ENCODE measurements at places on chromosomes 3 and 15.

GRCh38 chr15:81161160-81161673 is 27.1 kb downstream of the CFAP161 start:
- DNase-seq: no peak

DNA sequence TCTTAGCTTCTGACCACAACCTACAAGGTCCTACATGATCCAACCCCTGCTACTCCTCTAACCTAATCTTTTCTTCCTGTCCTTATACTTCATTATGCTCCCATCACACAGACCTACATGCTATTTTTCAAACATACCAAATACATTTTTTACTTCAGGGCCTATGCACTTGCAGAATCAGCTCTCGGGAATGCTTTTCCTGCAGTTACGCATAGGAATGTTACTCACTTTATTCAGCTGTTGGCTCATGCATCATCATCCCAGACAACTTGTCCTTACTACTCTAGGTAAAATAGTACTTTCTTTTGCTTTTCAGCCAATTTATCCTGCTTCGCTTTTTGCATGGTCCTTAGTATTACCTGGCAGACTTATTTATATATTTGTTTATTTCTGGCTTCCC is 105.6 kb downstream of the OXSM start:
- DNase-seq: no peak

- no peak for DNase-seq
These were observed 227.2 kb upstream of the TBL1XR1 start for GRCh38 chr3:177424521-177424920.

DNA sequence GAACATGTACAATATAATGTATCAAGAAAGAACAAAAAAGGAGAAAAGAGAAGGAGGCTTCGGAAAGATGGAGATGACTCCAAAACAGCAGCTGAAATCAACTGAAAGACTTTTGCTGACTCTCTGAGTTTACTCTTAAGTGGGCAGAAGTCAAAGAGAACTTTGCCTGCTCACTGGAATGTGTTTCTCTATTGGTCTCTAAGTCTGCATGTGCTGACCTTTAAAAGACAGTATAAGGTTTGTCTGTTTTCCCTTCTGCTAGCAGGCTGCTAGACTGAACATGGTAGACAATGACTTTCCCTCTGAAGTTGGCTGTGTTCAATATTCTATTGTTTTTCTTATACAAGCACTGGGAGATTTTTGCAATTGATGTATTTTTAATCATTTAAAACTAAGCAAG is 7.2 kb upstream of the MAP4 start:
- no peak for DNase-seq

DNA sequence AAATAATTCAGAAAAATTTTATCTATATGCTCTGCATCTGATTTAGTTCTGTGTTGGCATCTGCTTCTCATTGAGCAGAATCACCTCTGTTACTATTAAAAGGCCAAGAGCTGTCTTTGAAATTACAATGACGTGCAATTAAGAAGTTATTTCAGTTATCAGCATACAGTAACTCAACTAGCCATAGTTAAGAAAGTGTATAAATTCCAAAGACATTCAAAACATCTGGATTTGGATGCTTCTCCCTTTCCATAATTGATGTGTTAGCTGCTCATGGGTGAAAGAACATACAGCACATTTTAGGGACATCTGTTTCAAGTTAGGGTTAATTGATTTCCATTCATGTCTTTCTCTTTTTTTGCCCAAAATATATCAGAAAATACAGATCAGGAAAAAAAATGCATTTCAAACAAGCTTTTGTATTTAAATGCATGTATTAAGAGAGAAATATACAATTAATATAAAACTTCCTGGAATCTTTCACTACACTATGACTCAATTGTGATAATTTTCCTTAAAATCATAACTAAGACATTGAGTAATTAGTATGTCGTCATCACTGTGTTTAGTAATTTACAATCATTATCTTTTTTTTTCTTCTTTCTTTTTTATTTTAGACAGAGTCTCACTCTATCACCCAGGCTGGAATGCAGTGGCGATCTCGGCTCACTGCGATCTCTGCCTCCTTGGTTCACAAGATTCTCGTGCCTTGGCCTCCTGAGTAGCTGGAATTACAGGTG is 82.7 kb upstream of the MBNL1 start:
- no peak for DNase-seq

DNA sequence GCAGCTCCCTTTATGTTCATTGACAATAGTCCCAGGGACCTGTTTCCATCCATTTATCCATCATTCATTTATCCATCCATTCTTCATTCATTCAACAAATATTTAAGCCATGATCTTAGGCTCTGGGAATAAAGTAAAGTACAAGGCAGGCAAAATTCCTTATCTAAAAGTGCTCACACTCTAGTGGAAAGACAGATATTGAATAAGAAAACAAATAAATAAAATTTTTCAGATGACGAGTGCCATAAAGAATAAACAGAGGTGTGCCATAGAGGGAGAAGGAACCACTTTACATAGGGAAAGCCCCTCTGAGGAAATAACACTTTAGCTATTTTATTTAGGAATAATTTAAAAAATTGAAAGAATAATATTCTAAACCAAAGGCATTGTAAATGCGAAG is 76.2 kb downstream of the COL8A1 start:
- DNase-seq: no peak

- no peak for DNase-seq
These were observed 55.2 kb upstream of the KCNH8 start for GRCh38 chr3:19093084-19093483.

- no peak for DNase-seq
These were observed 233.3 kb upstream of the NR2E3 start for GRCh38 chr15:71577071-71577470.

- DNase-seq: no peak
These were observed 556 bp downstream of the USP19 start for GRCh38 chr3:49120096-49120437.

GRCh38 chr15:100528833-100529428 is at the start of gene CERS3:
Gene CERS3 (minus strand): TSS chr15:100528950. CDS start chr15:100501849, 27,101 bp downstream.
- no peak for DNase-seq

DNA sequence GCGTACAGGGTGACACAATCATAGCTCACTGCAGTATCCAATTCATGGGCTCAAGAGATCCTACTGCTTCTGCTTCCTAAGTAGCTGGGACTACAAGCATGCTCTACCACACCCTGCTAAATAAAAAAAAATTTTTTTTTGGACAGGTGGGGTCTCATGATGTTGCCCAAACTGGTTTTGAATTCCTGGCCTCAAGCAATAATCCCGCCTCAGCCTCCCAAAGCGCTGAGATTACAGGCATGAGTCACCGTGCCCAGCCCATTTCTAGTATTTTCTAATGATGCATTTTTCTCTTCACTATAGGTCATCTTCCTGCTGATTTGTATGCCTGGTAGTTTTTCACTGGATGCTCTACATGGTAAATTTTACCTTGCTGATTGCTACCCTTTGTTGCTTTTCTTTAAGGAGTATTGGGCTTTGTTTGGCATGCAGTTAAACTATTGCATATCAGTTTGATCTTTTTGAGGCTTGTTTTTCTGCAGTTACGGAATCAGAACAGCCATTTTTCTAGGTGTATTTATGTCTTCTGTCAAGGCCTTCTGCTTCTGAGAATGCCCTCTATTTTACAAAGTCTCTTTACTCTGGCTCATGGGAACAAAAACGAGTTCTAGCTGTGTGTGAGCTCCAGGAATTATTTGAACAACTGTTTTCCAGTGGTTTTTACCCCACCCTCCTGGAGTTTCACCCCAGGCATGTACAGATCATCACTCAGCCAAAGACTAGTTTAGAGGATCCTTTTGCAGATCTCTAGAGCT is 14.2 kb upstream of the NPTN start:
- DNase-seq: no peak

DNA sequence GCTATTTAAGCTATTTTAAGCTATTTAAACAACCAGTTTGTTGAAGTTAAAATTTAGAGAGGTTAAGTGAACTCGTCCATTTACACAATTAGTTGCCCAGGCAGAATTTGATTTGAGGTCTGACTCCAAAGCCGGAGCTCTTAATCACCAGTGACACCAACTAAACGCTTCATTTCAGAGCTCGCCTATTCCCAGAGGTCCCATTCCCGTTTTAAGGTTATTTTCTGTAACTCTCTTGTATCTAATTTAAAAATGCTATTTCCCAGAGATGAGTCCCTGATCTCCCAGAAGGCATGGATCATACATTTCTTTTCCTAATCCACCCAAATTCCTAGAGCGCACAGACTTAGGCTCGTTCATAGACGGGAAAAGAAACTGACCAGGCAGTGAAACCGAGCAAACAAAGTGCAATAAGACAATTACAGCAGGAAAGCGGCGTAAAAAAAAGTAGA is 904 bp upstream of the MCTP2 start:
- no peak for DNase-seq

DNA sequence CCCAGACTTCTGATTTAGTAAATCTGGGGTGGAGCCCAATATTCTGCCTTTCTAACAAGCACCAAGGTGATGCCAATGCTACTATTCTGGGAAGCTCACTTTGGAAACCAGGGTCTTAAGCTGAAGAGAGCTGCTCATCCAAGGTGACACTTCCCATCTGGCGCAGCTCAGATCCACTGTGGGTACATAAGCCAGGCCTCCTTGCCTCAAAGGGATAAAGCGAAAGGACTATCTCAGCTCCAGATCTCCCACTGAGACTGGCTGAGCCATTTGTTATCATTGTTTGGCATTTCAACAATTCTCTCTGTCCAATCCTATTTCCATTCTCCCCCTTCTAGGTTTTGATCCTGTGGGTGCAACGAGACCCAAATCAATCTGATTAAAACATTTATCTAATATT is 323.8 kb downstream of the GBE1 start:
- no peak for DNase-seq

DNA sequence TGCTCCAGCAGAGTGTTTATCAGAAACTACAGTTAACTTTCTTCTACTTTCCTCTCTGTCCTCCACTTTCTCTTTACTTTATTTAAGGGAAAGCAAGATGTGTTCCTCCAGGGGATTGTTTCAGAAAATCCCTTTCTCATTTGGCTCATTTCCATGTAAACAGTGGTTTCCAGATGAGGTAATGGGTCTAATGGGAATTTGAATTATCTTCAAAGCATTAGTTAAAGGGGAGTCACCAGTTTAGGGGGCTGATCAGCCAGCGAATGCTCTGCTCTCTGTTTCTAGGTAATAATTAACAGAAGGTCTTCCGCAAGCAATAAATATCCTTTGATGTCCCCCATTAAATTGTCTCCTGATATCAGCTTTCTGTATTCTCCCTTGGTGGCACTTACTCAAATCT is 30.4 kb upstream of the ZNF639 start:
- no peak for DNase-seq

All from NCI-H2081 (cell line).